Occipital lobe (tissue), 3 donors: ENCODE measurements at places on chromosomes 16 and 17. TPM values are rescaled to one million over a fixed set of nuclear protein-coding genes. Genes with fewer than 3 reads are reported as not detected.

DNA sequence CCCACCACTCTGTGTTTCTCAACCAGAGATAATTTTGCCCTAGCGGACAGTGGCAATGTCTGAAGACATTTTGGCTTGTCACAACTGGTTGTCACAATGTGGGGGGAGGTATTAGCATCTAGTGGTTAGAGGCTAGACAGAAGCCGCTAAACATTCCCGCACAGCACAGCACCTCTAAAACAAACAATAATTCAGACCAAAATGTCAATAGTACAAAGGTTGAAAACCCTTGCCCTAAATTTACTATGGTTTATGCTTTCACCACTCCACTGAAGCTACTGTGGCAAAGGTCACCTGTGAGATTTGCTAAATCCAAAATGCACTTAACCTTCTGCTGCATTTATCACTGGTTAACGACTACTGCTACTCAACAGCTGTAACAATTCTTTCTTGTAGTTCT, 14.1 kb downstream of the NUP88 start:
- no peak for DNase-seq

DNA sequence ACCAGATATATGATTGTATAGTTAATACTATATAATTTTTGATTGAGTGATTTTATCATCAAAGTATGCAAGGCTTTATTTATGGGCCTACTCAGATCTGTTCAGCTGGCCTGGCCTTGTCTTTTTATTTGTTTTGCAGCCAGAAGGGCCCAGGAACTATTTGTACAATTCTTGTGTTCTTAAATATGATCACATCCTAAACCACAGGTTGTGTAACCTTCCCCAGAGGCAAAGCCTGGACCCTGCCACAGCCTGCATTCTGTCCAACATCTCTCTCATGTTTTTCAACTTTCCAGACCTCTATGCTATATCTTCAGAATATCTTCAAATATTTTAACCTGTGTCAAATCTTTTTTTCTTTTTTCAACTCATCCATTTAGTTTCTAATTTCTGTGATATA, 410.4 kb upstream of the MON1B start:
- no peak for DNase-seq

- DNase-seq: no peak
These were observed 29.4 kb downstream of the HMOX2 start for GRCh38 chr16:4505356-4506147.

DNA sequence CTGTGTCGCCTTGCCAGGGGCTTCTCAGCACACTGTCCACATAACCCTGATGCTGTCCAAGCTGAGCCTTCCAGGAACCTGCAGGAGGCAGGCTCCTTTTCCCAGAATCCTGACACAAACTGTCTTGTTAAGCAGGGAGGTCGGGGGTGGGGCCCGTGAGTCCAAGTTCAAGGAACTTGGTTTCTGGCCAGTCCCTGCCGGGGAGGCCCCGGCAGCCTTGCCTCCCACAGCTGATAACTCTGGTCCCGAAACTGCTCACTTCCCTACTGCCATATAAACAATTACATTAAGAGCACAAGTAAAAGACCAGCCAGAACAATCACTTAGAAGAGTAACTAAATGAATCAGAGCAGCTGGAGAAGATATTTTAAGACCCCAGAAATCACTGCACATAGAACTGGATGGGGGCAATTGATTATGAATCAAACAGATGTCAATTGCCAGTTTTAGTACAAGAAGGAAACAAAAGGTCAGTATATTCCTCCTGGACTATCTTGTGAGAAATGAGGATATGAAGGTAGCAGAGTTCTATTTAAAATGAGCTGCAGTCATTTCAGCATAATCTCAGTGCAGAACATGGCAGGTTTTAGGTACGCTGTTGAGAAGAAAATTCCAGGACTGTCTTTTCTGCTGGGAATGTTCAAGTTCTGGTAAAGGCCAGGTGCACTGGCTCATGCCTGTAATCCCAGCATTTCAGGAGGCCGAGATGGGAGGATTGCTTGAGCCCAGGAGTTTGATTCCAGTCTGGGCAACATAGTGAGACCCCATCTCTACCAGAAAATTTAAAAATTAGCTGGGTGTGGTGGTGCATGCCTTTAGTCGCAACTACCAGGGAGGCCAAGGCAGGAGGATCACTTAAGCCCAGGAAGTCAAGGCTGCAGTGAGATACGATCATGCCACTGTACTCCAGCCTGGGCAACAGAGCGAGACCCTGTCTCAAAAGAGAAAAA, 169.8 kb downstream of the PITPNC1 start:
- no peak for DNase-seq

DNA sequence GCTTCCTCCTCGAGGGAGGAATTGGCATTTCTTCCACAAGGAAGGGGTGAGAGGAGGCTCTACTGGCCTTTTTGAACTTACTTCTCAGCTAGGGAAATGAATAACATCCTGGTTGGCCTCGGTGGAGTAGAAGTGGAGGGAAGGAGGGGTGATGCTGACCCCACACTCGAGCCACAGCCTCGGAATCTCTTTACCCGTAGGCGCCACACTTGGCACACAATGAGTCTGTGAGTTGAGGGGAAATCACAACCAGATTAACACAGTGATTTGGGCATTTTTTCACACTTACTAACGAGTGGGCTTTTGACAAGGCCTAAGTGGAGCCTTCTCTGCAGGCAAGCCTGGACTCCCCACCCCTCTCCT, 47.3 kb upstream of the TBX2 start:
- no peak for DNase-seq

GRCh38 chr16:22075776-22076175, 16.6 kb upstream of the VWA3A start:
- DNase-seq: no peak

Gene SLC52A1
- total RNA-seq: not detected
